Effector memory CD8-positive, alpha-beta T cell (primary cell): ENCODE measurements at places on chromosomes 4 and X.

GRCh38 chr4:99324979-99325378 lies 3.8 kb upstream of the ADH1B start:
- no peak for DNase-seq

DNA sequence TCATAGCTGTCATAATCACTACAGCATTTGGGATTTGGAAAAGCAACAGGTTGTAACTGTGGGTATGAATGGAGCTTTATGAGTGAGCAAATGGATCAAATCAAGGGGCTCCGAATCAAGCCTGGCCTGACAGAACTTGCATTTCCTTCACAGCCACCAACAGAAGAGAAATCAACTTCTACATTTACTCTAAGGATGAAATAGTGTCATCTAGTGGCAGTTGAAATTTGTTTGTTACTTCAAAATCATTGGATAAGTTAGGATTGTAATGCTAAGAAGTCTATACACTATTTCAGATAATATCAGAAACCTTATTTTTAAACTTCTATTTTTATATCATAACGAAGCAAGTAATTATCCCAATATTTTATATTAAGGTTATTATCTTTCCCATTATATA lies 10.7 kb upstream of the WDR17 start:
- no peak for DNase-seq

- no peak for DNase-seq
These were observed 408.5 kb downstream of the KLHL13 start for GRCh38 chrX:117707948-117708743.

DNA sequence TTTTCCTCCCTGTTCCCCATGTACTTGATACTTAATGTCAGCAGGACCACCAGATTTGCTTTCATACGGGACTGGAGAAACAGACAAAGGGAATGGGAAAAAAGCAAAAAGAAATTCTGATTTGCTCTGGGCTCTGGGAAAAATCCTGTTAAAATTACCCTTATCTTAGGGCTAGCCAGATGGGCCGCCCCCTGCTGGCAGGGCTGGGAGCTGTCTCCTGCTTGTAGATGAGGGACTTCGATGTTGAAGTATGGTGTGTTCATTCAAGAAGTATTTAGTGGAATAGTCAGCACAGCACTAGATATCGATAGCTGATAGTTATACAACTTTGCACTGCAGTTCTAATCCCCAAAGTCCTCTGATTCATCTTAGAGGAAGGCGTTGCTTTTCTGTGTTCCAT lies 45.8 kb downstream of the BCORL1 start:
- DNase-seq, result peak; percentile 35

DNA sequence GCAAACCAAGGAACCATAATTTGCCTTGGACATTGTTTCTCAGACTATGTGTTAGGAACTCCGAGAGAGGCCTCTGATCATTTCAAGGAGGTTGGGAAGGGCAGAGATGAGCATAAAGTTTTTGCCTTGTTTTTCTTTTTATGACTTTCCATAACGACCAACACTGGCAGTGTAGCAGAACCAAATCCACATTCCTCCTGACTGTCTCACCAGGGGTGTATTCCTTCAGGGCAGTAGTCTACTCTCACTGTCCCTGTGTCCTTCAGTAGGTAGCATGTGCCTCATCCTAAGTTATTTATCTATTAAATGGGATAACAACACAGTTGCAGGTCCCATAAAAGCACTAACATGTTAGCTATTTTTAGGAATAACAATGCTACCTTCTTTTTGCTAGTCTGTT lies 20.8 kb downstream of the EGFL6 start:
- no peak for DNase-seq

GRCh38 chr4:151304755-151305154 lies 20.6 kb downstream of the SH3D19 start:
- no peak for DNase-seq

DNA sequence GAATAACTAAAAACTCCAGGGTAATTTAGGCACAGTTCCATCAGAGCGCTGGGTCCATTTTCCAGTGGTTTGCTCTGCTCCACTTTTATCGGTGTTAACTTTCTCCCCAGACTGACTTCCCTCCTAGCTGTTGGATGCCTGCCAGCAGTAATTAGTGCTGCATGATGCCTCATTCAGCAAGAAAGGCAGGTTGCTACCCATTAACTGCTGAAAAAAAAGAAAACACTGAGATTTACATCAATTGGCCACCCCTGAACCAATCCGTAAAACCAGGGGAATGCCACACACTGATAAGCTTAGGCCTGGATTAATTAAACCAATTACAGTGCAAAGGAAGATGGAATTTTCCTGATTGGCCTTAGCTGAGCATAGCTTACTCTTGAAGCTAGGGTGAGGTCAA lies 182.4 kb upstream of the CXXC4 start:
- DNase-seq, result no peak

DNA sequence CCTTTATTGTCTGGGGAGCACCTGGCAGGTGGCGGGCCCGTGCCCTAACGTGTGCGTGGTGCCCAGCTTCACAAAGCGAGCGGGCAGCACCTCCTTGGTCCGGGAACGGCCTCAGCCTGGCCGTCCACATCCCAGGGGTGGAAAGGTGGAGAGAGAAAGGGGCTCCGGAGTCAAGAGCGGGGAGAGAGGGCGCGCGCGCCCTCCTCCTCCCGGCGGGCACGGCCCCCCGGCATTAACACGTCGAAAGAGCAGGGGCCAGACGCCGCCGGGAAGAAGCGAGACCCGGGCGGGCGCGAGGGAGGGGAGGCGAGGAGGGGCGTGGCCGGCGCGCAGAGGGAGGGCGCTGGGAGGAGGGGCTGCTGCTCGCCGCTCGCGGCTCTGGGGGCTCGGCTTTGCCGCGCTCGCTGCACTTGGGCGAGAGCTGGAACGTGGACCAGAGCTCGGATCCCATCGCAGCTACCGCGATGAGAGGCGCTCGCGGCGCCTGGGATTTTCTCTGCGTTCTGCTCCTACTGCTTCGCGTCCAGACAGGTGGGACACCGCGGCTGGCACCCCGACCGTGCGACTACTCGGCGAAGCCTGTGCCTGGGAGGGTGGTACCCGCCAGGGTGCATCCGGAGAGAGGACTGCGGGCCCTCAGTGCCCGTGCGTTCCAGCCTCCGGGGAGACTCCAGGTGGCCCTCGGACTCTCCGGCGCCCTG lies at the start of gene KIT:
TSS of gene KIT (plus strand) at position 407 of the 701 bp plus-strand sequence. CDS start at position 465, 58 bp downstream.
- peak; percentile 22 for DNase-seq

GRCh38 chr4:117777721-117778120 lies 256.6 kb upstream of the NDST3 start:
- DNase-seq, result no peak

DNA sequence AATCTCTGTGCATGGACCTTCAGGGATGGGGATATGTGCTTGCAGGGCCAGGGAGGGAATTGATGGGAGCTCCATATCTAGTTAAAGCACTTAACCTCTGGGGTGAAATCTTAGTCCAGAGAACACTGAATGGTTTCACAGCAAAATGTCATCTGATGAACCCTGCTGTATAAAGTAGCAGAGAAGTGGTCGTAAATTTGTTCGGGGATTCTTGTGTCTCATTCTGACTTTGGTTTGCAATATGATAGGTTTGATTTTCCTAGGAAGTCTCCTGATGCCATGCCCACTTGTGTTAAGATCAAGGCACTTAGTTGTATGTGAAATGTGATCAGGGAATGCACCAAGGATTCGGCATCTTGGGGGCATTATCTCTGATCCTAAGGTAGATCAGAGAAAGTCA lies 96.9 kb downstream of the NHS start:
- DNase-seq, result no peak

GRCh38 chrX:37809970-37810369 lies 30.1 kb downstream of the CYBB start:
- no peak for DNase-seq

DNA sequence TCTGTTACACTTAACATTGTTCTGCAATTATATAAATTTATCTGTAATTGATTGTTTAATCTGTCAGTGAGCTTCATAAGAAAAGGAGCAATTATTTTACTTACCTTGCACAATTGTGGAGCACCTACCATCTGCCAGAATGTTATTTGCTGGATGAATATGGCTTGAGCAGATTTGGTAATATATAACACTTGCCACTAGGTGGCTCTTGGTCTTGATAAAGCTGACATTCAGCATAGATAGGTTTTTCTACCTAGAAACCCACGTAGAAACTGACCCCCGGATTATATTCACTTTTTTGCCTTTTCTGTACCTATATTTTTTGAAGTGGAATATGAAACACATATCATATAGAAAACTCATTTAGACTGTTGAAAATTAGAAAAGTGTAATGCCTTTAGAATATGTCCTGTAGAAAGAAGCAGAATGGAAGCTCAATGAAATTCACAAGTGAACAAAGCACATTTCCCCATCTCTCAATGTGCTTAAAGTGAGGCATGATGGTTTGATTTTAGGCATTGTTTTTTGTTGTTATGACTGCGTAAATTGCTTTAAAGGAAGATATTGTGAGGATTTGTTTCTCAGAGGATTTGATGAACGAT lies 9.5 kb downstream of the RBPJ start:
- DNase-seq, result no peak

DNA sequence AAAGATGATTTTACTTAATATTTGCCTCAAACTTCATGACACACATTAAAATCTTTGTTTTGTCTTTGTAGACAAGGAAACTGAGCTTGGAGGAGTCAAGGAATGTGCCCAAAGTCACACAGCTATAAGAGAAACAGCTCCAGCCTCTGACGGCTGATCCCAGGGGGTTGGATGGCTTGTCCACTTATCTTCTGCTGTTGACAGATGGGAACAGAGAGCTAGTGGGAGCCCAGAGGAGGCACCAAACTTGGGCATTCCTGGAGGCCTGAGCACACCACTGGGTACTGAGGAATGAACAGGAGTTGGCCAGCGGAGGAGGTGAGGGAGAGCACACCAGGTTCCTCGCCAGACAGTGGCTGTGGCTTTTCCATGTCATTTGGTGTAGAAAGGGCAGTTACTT lies 56.4 kb upstream of the GPR78 start:
- DNase-seq, result no peak

- no peak for DNase-seq
These were observed 200.5 kb downstream of the PABPC4L start for GRCh38 chr4:134001057-134001456.

- no peak for DNase-seq
These were observed 131.5 kb downstream of the PRSS12 start for GRCh38 chr4:118221227-118221800.

GRCh38 chr4:94412658-94413038 lies 39.1 kb upstream of the PDLIM5 start:
- no peak for DNase-seq

DNA sequence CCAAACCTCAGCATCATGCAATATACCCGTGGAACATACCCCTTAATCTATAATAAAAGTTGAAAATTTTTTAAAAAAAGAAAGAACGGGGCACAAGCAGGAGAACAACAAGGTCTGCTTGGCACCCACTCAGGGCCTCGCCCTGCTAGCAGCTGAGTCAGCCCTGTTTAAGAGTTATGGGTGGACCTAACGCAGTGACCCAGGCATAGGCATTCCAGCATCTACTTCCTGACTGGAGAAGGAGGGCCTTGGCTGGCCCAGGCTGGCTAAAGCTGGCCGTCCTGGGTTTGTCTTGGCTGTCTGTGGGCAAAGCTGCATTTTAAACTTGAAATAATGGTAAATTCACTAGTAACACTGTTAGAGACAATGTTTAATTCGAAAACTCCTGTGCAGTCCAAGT lies 236.7 kb upstream of the PGRMC2 start:
- no peak for DNase-seq

DNA sequence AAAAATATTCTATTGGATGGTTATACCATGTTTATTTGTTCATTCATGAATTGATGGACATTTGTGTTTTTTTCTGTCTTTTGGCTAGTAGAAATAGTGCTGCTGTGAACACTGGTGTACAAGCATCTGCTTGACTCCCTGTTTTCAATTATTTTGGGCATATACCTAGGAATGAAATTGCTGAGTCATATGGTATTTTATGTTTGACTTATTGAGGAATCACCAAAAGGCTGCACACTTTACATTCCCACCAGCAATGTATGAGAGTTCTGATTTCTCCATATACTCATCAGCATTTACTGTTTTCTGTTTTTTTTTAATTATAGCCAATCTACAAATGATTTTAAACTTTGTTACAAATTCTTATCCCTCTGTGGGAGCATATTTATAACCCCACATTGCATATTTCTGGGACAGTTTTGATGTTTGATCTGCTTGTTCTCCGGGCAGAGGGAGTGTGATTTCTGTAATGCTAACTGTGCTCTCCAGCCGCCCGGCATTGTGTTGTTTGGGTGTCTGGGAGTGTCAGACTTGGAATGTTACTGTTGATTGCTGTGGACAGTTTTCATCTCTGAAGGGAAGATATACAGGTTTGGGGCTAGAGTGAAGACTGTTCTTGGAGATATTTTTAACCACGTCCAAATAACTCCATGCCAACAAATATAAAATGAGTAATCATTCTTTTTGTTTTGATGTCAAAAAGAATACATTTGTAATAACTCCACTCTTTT lies 60.5 kb upstream of the PGRMC2 start:
- DNase-seq, result no peak
